ENCODE measurements at places on chromosomes 2 and 18. TPM values are rescaled to one million over a fixed set of nuclear protein-coding genes. Genes with fewer than 3 reads are reported as not detected.

GATA6 gene
- total RNA-seq: 35.5 TPM

DLGAP1 gene
- 1.4 TPM for total RNA-seq

ASB3 gene
- 15.0 TPM for total RNA-seq

KATNAL2 gene
- 5.0 TPM for total RNA-seq

SLC30A3 gene
- not detected for total RNA-seq

VWA3B gene
- not detected for total RNA-seq

ANKRD12 gene
- 65.2 TPM for total RNA-seq

CERS6 gene
- total RNA-seq: 67.7 TPM

KIF5C gene
- total RNA-seq: 3.3 TPM

SOWAHC gene
- 46.6 TPM for total RNA-seq

GRCh38 chr2:68294913-68295312 lies 24.8 kb downstream of the CNRIP1 start:
- no peaks in the 10 kb centered on the region for H3K27me3 ChIP-seq
- peaks cover 5% of the 10 kb centered on the region for H3K4me1 ChIP-seq
- no peaks in the 10 kb centered on the region for H3K36me3 ChIP-seq
- DNase-seq: no peak

DNA sequence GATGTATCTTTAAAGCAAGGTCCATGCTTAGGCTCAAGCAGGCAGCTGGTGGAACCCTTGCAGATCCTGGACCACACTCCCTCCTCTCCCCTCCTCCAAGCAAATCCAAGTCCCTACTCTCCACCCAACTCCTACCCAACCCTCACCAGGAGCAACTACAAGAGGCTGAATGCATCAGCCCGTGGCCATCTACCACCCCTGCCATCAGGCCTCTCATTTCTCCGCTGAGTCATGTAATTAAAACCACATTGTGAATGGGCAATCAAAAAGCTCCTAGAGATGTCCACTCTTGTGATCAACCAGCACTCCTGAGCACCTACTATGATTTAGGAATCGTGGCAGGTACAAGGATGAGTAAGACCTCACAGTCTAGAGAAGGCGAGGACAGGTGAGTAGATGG lies 142.2 kb upstream of the CAPN13 start:
- H3K27ac ChIP-seq: no peak overlapping the region
- no peak for DNase-seq
- H3K4me1 ChIP-seq: no peaks in the 10 kb centered on the region
- H3K27me3 ChIP-seq: peaks cover 3% of the 10 kb centered on the region

DNA sequence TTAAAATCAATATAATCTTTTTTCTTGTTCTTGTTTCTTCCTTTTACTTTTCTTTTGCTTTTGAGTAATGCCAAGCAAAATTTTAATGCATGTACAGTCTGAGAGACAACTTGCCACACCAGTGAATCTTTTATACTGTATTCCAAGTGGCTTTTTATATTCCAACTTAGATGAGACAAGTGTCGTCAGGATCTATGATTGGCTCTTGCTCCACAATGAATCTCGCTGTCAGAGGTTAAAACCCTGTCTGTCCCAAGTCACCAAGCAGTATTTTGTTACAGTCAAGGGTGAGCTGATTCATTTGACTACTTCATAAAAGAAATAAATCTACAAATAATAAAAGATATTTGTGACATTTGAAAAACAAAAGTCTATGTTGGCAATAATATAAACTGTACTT lies at the start of gene MSTN:
MSTN (minus strand) TSS at position 129 of the 400 bp plus-strand sequence. CDS start 133 bp downstream, outside the sequence.
- no peaks in the 10 kb centered on the region for H3K27me3 ChIP-seq
- H3K4me3 ChIP-seq: no peak within 1 kb of the TSS
- DNase-seq: no peak
- no peaks in the 10 kb centered on the region for H3K4me1 ChIP-seq
- no peak within 1 kb of the TSS for H3K27ac ChIP-seq

- H3K4me1 ChIP-seq: peaks cover 49% of the 10 kb centered on the region
- H3K4me3 ChIP-seq: peak overlapping the region; percentile 63
- H3K27ac ChIP-seq: no peak overlapping the region
Measured at GRCh38 chr2:15941871-15942710, 1.7 kb downstream of the MYCN start.

DNA sequence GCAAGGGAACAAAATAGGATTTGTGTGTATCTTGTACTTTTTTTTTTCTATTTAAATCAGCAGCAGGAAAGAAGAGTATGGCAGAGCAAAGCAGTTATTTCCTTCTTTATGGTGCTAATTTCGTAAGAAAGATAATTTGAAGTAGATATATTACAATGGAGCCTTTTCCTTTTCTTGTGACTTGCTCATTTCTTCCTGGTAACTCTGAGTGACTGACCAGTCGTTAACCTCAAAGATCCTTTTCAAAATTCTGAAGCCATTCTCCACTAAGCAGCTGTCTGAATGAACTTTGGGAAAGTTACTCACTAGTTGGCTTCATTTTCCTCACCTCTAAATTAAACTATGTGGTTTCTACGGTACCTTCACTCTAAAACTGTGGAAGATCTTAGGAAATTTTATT lies 24.6 kb downstream of the AFTPH start:
- H3K4me1 ChIP-seq: no peaks in the 10 kb centered on the region
- H3K27ac ChIP-seq: no peak overlapping the region
- no peak for DNase-seq
- no peaks in the 10 kb centered on the region for H3K27me3 ChIP-seq
- H3K36me3 ChIP-seq: no peaks in the 10 kb centered on the region
- H3K4me3 ChIP-seq: no peak overlapping the region

DNA sequence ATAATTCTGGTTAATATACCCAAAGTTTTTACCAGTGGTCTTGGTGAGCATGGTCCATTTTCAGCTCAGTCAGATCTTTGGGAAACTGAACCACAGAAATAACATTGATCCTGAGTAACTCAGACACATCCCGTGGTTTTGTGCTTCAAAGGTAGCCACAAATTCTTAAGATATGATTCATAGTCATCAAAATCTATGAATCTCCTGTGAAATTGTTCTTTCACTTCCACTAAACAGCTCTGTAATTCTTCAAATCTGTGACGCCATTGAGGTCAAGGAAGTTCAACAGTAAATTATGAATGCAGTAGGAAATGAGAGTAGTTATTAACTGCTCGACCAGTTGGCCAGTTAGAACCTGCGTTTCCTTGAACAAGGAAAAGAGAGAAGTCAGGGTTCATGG lies 147.3 kb downstream of the IRS1 start:
- H3K36me3 ChIP-seq: no peaks in the 10 kb centered on the region
- peaks cover 38% of the 10 kb centered on the region for H3K4me1 ChIP-seq
- H3K27ac ChIP-seq: no peak overlapping the region
- H3K27me3 ChIP-seq: no peaks in the 10 kb centered on the region
- no peak overlapping the region for H3K4me3 ChIP-seq

GRCh38 chr2:111618226-111618977 lies 265.6 kb downstream of the ANAPC1 start:
- no peak overlapping the region for H3K27ac ChIP-seq
- peaks cover 17% of the 10 kb centered on the region for H3K4me1 ChIP-seq

- H3K4me3 ChIP-seq: peak overlapping the region; percentile 64
- H3K27me3 ChIP-seq: peaks cover 85% of the 10 kb centered on the region
- peak; percentile 19 for DNase-seq
- H3K27ac ChIP-seq: peak overlapping the region; percentile 75
- H3K36me3 ChIP-seq: peaks cover 3% of the 10 kb centered on the region
Measured at GRCh38 chr18:28175150-28175929, 1.6 kb downstream of the CDH2 start.

DNA sequence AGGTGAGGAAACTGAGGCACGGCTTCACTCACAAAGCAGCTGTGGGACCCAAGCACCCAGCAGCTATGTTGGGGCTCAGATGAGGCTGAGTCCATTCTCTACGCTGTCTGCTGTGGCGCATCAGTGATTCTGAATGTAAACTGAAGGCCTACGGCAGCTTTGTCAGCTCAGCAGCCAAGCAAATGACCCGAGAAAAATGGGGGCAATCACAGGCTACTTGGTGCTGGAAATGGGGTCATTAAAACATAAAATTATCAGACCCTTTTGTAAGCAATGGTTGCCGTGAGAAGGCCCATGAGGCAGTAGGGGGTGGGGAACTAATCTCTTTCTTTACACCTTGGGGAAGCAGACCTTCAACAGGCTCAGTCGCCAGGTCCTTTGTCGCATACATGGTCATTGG lies 84.0 kb upstream of the ZCCHC2 start:
- H3K4me1 ChIP-seq: peaks cover 32% of the 10 kb centered on the region
- no peaks in the 10 kb centered on the region for H3K36me3 ChIP-seq
- no peaks in the 10 kb centered on the region for H3K27me3 ChIP-seq

GRCh38 chr18:74520096-74520833 lies 14.0 kb upstream of the CNDP1 start:
- no peaks in the 10 kb centered on the region for H3K4me1 ChIP-seq
- no peak for DNase-seq
- peaks cover 51% of the 10 kb centered on the region for H3K36me3 ChIP-seq
- H3K27me3 ChIP-seq: no peaks in the 10 kb centered on the region

- no peak for DNase-seq
- peaks cover 3% of the 10 kb centered on the region for H3K4me1 ChIP-seq
- H3K27ac ChIP-seq: no peak overlapping the region
- H3K36me3 ChIP-seq: no peaks in the 10 kb centered on the region
- no peak overlapping the region for H3K4me3 ChIP-seq
- no peaks in the 10 kb centered on the region for H3K27me3 ChIP-seq
Measured at GRCh38 chr18:59792353-59792752, 95.1 kb upstream of the CCBE1 start.

- no peak for DNase-seq
- H3K36me3 ChIP-seq: peaks cover 5% of the 10 kb centered on the region
- no peaks in the 10 kb centered on the region for H3K27me3 ChIP-seq
- H3K27ac ChIP-seq: no peak overlapping the region
- no peaks in the 10 kb centered on the region for H3K4me1 ChIP-seq
Measured at GRCh38 chr2:28423856-28424605, 31.4 kb downstream of the FOSL2 start.

DNA sequence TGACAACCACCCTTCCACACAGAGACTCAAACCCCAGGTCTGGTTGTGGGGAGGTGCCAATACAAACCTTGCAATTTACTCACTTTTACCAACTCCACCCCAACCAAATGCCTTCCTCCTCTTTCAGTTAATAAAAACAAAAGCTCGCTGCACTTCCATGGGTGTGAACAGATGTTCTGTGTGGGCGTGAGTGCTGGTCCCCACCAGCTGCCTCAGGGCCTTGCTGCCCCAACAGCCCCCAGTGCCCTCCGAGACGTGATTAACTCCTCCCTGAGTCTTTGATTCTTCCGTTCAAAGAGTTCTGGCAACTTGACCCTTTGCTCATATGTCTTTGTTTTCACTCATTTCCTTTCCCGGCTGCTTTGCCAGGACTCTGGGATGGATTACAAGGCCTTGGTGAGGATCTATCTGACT lies 258.9 kb upstream of the CXCR4 start:
- no peak overlapping the region for H3K4me3 ChIP-seq
- no peaks in the 10 kb centered on the region for H3K36me3 ChIP-seq
- DNase-seq: peak; percentile 45
- no peaks in the 10 kb centered on the region for H3K27me3 ChIP-seq

DNA sequence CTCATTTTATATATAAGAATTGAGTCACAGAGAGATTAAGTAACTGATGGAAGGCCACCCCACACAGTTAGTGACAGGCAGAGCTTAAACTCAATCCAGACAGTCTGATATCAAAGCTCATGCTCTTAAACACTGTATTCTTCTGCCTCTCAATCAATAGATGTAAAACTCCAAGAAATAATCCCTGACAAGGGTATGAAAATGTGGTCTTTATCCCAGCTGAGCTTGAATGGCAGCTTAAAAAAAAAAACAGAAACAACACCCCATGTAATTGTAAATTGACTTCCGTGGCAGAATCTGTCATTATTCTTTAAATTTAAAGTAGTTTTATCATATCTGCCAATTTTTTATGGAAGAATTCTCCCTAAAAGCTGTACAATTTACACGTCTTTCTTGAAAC lies 60.1 kb downstream of the RAB27B start:
- H3K4me1 ChIP-seq: no peaks in the 10 kb centered on the region
- H3K27me3 ChIP-seq: no peaks in the 10 kb centered on the region
- H3K4me3 ChIP-seq: no peak overlapping the region
- DNase-seq: no peak

- no peak for DNase-seq
- H3K27ac ChIP-seq: peak overlapping the region; percentile 89
- no peaks in the 10 kb centered on the region for H3K27me3 ChIP-seq
- peaks cover 27% of the 10 kb centered on the region for H3K36me3 ChIP-seq
- H3K4me1 ChIP-seq: peaks cover 15% of the 10 kb centered on the region
- H3K4me3 ChIP-seq: peak overlapping the region; percentile 79
Measured at GRCh38 chr2:219570194-219570923, 980 bp downstream of the OBSL1 start.

DNA sequence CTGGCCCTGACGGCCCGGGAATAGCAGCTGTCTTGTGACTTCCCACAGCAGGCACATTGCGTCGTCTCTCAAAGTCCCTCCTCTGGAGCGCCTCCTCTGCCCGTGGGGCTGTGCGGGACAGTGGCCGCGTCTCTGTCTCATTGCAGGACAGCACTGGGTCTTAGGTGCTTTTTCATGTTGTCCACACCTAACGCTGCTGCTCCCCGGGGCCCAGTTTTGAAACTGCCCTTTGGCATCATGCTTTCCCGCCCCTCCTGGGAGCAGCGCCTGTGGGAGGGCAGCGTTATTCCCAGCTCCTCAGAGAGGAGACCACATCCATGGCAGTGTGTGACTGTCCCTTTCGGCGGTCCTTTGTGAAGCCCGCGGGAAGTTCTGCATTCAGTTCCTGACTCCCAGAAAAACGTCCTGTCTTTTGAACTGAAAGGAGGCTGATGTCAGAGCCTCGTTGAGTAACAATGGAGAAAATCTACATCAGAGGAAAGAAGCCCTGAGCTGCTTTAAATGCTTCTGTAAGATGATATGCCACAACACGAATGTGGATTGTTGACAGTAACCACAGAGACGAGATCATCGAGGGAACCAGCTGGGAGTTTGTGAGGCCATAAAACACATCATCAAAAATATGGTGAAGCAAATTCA lies 226.0 kb downstream of the FAM210A start:
- H3K36me3 ChIP-seq: peaks cover 18% of the 10 kb centered on the region
- no peak overlapping the region for H3K4me3 ChIP-seq
- H3K27me3 ChIP-seq: no peaks in the 10 kb centered on the region

DNA sequence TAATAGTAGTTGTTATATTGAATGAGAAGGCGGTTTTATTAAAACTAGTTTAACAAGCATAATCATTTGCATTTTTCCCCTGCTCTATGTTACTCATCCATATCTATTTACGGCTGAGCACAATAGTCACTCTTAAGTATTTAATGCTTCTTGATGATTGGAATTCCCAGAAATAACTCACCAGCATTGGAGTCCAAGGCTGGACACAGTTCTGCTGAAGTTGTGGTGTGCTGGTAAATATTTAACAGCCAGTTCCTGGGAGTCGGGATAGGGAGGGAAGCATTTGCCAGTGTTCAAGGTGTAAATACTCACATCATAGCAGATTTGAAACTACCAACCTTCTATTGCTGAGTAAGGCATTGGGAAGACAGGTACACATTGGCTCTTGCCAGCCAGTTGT lies 315.1 kb downstream of the MTX2 start:
- no peak overlapping the region for H3K27ac ChIP-seq
- H3K36me3 ChIP-seq: no peaks in the 10 kb centered on the region
- no peaks in the 10 kb centered on the region for H3K4me1 ChIP-seq
- H3K4me3 ChIP-seq: no peak overlapping the region

Measured in esophagus muscularis mucosa (tissue), 4 donors.